ENCODE measurements at places on chromosomes 6 and 20.
A peak's percentile ranks its signal among the peaks of the same experiment; 100 is the strongest.

- DNase-seq, result no peak
Observed at GRCh38 chr6:161226009-161226964, 47.6 kb downstream of the AGPAT4 start.

DNA sequence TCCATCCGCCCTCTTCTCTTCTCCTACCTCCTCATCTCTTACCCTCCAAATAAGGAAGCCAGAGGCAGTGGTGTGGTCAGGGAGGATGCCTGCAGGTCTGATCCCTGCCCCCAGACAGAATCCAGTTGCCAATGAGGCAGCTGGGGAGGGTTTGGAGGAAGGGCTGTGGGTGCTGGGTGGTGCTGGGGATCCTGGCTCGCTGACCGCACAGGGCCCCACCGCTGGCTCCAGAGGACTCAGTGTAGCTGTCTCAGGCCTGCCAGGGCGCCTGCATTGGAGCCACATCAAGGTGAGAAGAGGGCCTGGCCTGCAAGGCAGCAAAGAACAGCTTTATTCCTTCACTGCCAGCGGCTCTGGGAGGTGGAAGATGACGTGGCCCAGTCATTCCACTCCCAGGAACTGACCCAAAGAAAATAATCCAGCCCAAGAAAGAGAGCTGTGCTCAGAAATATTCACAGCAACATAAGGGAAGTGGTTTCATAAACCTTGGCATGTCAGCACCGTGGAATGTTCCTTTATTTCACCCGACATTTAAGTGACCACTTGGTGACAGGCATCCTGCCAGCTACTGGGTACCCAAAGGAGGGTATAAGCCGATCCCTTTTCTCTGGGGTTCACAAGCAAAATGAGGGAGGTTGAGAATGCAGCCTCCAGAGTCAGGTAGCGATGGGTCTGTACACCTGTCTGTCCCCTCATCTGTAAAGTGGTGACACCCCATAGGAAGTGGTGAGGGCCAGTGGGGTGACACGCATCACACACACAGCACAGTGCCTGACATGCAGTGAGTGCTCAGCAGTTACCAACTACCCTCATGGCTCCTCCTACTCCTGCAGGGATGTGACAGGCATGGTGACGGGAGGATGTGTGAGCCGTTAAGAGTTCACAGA, 125.1 kb downstream of the SNX5 start:
- DNase-seq, result peak; percentile 100

GRCh38 chr20:20888936-20889335, 176.5 kb upstream of the RALGAPA2 start:
- no peak for DNase-seq

DNA sequence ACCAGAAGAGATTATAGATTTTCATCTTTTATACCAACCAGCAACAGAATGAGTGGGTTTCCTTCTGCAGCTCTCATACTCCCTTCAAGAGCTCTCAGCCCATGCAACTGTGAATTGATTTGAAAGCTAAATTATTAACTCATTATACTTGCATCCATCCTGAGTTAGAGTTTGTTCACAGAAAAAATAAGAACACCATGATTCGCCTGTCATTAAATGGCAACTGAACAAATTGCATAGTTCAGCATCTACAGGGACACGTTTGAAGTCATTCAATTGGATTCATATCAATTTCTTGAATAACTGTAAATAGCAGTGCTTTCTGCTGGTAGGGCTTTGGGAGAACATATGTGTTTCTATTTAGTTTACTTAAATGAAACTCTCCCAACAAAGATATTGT, 65.7 kb downstream of the NKAIN2 start:
- no peak for DNase-seq

DNA sequence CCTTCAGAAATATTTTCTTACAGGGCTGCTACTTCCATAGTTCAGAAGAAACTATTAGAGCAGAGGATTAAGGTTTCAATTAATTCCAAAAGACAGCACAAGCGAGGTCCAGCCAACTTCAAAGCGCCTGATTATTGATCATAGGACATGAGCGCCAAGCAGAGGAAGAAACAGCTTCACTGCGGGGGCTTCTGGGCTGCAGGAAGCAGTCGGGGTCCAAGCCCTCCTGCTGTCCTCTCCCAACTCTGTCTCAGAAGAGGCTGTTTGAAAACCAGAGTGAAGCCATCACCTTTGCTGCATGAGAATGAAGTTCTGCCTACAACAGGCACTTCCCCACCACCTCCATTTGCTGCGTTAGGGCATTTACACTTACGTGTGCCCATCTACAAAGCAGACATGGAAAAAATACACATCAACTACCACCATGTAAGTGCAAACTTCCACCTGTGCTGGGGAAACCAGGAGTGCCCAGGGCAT, 23.9 kb downstream of the SUMO4 start:
- DNase-seq, result no peak

GRCh38 chr6:167401525-167402194, 76.8 kb downstream of the TTLL2 start:
- peak; percentile 23 for DNase-seq

- no peak for DNase-seq
Observed at GRCh38 chr6:137208279-137208678, 10.9 kb downstream of the IFNGR1 start.

DNA sequence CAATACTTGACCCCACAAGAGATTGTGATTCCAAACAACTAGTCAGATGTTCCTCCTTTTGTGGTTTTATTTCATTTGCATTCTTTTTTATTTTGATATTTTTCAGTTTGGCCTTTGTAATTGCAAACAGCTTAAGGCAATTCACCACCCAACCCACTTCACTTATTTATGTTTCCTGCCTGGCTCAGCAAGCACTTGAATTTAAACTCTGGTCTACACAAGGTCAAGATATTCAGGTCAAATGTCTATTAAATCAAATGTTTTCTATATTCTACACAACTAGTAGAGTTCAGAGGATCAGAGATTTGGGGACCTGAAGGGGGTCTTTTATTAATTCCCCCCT, 100.1 kb downstream of the SGK1 start:
- no peak for DNase-seq

DNA sequence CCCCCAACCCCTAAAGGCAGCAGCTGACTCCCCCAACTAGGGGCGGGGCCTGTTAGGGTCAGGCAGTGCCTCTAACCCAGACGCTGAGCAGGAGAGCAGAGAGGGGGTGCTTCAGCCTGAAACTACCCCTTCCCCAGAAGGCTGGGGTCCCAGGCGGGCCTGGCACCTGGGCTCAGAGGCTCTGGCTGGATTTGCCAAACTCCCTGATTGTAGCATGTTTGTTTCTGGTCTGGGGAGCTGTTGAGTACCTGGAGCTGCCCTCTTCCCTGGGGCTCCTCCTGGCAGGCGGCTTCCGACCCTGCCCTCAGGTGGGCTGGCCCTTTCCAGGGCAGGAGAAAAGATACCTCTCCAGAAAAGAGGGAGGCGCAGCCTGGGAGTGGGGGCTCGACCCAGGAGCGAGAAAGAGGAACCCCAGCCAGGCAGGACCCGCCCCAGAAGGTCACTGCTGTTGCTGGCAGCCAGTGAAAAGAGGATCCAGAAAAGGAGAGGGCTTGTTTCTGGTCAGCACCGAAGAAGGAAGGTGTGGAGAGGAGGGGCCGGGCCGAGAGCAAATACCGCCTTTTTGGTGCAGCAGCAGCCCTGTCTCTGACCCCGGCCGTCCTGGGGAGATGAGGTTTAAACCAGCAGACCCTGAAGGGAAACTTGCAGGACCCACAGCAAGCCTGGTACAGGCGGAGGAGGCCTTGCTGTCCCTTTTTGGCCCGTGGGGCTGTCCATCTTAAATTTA, 810 bp upstream of the ABHD16B start:
- DNase-seq, result no peak

DNA sequence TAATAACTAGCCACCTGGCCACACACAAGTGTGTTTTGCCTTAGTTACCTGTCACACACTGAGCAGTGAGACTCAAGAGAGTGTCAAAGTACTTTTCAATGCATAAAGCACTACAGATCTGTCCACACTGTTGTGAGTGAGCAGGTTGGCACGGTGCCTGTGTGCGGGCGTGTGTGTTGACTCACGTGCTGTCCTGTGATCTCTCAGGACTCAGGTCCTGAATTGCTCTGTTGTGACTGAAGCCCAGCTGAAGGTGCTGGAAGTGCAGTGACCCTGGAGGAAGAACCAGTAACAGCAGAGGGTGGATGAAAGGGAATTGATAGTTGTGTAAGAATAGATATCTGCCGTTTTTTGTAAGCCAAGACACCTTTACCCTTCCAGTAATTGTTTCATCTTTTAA, 18.3 kb downstream of the SLC16A10 start:
- DNase-seq, result peak; percentile 75

- no peak for DNase-seq
Observed at GRCh38 chr6:14559746-14560536, 442.4 kb downstream of the CD83 start.

DNA sequence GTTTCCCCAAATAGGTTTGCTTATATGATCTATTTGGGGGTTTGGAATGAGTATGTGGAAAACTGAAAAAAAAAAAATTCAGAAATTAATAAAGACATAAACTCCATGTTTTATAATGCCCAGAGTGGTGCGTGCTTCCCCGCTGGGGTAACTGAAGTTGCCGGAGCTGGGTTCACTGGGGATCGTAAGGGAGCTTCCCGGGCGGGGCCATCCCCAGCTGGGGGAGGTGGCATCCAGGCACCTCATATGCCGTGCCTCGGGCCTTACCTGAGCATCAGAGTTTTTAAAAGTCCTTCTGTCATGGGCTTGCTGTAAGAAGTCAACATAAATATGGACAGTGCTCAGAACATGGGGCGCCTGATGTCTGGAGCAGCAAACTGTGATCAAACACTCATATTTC, 17.9 kb upstream of the RAMACL start:
- no peak for DNase-seq

DNA sequence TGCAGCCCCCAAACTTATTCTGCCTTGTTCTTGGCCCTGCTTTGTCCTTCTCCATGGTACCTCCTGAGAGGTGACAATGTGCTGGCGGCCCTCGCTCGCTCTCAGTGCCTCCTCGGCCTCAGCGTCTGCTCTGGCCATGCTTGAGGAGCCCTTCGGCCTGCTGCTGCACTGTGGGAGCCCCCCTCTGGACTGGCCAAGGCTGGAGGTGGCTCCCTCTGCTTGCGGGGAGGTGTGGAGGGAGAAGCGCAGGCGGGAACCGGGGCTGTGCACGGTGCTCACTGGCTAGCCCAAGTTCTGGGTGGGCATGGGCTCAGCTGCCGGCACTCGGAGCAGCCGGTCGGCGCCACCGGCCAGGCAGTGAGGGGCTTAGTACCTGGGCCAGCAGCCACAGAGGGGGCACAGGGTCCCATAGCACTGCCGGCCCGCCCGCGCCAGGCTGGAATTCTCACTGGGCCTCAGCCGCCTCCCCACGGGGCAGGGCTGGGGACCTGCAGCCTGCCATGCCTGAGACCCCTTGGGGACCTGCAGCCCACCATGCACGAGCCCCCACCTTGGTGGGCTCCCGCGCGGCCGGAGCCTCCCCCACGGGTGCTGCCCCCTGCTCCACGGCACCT, 55.9 kb upstream of the RALGAPA2 start:
- DNase-seq, result no peak

- no peak for DNase-seq
Observed at GRCh38 chr20:53036992-53037391, 64.8 kb downstream of the TSHZ2 start.

DNA sequence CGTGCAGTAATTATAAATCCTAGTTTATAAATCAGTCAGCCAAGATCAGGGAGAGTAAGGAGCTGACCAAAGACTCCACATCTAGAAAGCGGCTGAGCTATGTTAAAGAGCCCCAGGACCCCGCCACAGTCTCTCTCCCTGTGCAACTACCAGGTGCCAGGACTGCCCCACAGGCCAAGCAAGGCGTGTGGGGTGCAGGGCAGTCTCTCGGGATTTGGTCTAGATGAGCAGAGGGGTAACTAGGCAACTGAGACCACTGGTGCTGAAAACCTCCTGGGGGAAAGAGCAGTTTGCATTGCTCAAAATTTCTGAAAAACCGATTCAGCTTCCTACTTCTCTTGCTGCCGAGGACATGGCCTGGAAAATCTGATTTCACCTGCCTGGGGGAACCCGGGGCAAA, 10.4 kb downstream of the PMEPA1 start:
- DNase-seq, result no peak

- no peak for DNase-seq
Observed at GRCh38 chr6:163212123-163212522, 202.4 kb upstream of the QKI start.

- no peak for DNase-seq
Observed at GRCh38 chr6:47091886-47092668, 49.9 kb upstream of the ADGRF1 start.

DNA sequence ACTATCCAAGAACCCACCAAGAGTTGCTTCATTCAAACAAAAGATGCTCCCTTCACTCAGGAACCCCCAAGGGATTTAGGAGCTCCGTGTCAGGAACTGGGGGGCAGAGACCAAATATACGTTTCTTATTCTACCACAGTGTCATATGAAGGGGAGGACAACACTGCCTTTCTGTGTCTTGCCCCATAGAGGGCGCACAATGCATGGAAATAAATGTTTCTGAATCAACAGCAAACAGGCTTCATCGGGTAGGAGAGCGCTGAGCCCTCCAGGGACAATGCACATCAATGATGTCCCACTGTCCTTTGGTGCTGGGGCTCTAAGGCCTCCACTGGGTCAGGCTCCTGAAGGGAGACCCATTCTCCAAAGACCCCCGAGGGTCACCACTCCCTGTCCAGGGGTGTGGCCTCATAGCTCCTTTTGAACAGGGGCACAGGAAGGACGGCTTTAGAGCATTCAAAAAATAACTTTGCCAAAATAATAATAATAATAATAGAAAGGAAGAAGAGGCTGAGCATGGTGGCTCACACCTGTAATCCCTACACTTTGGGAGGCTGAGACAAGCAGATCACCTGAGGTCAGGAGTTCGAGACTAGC, 31.1 kb downstream of the PLG start:
- peak; percentile 18 for DNase-seq

- DNase-seq, result no peak
Observed at GRCh38 chr20:50101281-50101680, 11.7 kb downstream of the UBE2V1 start.

- DNase-seq, result no peak
Observed at GRCh38 chr6:157561414-157561790, 180.4 kb downstream of the ZDHHC14 start.

GRCh38 chr6:109186012-109186411, 90.7 kb downstream of the CEP57L1 start:
- DNase-seq, result no peak

DNA sequence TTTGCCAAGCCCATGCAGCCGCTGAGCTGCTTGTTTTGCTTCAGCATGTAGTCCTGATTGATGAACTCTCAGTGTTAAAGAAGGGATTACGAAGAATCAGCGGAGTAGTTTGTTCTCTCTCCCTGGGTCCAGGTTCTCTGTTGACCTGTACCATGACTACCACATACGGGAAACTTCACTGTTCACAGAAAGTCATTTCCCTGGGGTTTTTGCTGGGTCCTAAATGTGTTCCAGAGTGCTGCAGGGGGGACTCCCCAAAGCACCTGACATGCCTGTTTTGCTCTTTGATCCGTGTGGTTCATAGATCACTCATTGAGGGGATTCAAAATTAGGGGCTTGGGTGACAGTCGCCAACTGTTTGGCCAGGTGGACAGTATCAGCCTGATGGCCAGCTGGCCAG, 5.5 kb downstream of the LSM14B start:
- DNase-seq, result no peak

Data from HT1080 (cell line).